ENCODE measurements at places on chromosomes 4 and X. TPM values are rescaled to one million over a fixed set of nuclear protein-coding genes. Genes with fewer than 3 reads are reported as not detected.

DNA sequence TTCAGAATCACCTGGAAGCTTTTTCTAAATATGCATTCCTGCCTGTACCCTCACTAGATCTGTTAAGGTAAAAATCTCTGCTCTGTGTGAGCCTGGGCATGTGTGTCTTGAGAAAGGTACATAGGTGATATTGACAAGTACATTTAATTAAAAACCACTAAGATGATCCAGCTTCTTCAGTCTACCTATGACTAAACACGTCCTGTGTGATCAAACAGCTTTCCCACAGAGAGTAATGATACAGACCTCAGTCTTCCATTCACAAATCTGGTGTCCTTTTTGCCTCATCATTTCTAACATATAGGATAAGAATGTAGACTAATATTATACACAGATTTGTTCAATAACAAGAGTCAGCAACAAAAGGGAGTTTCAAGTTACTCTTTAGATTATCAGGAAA lies 42.6 kb downstream of the GALNT7 start:
- DNase-seq: no peak

GRCh38 chr4:103374758-103375157 lies 176.6 kb upstream of the CENPE start:
- no peak for DNase-seq

DNA sequence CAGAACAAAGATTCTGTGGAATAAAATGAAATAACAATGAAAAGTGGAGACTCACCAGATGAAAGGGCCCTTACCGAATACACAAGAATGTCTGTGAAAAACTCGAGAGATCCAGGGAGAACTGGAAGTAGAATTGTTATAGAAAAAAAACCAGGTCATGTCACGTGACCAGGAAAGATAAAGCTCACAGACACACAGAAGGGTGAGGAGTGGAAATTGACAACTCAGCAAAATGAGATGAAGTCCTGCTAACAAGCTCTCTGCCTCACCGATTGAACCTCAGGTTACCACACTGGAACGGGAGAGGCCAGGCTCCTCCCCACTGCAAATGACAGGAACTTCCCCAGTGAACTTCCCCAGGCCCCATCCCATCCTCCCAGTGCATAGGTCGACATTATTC lies 1618.0 kb upstream of the PCDH10 start:
- no peak for DNase-seq

DNA sequence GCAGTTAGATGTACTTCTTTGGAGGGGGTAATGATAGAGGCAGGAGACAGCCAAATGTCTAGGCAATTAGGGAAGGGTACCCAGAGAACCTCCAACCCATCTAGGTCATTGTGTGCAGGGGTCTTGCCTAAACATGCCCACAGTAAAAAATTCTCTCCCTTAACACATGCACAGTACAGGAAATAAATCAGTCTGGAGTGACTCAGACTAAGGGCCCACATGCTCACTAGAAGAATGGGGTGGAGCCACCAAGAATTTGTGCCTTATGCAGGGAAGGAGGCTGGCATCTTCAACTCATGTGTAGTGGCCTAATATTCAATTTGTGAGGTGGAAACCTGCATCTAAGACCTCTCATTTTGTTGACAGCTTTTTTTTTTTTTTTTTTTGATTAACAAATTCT lies 945.3 kb upstream of the GRIA3 start:
- no peak for DNase-seq

CT55 gene
- 0.10 TPM for total RNA-seq

GRCh38 chr4:54066088-54066415 lies 1.6 kb upstream of the CHIC2 start:
- no peak for DNase-seq

GRCh38 chr4:27934871-27935270 lies 1074.2 kb downstream of the STIM2 start:
- no peak for DNase-seq

DNA sequence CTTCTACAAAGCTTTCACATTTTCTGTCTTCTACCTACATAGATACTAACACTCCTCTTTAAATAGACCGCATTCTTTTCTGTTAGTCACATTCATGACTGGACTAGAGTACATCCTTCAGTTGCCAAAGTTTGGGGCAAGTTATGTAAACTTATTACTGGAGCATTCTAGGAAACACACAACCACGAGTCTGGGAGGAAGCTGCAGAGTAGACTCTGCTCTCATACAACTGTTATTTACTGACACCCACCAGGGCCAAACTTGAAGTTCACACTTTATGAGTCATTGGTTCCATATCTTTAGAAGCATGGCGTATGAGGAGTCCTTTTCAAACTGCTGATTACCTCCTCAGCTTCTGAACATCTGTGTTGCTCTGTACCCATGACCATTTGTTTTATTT lies 87.0 kb downstream of the RNF150 start:
- DNase-seq: no peak

DNA sequence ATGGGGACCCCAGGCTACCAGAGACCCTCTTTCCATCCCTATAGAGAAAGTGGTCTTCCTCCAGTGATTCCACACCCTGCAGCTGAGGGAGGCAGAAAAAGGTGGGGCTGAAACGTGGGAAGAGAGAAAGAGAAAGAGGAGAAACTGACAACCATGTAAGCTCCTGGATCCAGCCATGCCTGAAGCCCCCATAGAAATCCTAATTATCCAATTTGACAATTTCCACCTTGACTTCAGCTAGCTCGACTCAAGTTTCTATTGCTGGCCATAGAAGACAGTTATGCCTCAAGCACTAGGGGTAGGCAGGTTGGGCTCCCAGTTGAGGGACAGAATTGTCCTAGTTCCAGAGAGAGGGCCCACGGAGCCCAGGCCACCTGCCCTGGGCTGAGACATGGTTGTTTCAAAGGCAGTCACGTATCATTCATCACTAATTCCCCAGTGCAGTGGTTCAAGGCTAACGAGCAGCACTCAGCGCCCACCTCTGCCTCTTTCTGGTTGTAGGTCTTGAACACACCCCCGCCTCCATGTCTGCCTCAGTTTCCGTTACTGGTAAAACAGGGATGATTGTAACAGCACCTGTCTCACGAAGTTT lies 39.8 kb upstream of the ASMTL start:
- DNase-seq: no peak

PNPLA4 gene
- 25.0 TPM for total RNA-seq

SPIN2A gene
- 1.4 TPM for total RNA-seq

DNA sequence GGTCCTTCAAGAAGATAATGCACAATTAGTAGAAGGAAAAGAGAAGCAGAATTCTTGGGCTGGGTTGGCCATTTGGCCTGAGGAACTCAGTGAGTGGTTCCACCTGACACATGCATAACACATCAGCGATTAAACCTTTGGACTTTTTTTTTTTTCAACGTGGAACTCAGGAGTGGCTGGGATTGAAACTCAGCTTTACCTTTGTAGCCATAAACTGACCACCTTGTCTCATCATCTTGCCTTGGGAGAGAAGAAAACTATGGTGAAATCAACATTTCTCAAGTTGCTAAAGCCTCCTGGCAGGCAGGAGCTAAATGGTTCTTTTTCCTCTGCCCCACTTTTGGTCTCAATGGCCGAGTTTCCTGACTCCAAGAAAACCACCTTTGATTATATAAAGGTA lies 16.3 kb downstream of the PTTG2 start:
- no peak for DNase-seq

DNA sequence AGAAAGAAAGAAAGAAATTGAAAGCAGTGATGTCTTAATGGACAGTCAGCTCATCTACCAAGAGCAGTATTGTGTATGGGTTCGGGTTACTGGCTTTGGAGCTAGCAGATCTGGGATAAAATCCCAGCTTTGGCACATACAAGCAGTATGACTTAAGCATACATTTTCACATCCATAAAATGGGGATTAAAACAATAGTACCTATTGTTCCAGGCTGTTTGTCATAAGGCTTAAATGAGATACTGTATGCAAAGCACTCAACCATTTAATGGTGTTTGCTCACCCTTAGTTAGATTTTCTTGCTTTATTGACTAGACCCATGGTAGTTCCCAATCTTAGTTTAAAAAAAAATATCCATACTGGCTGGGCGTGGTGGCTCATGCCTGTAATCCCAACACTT lies 7.8 kb upstream of the TMEM164 start:
- no peak for DNase-seq

UGT2B17 gene
- total RNA-seq: not detected

- DNase-seq: no peak
Measured at GRCh38 chr4:77220828-77221613, 64.0 kb downstream of the CCNG2 start.

- DNase-seq: no peak
Measured at GRCh38 chr4:27000820-27001219, 140.2 kb downstream of the STIM2 start.

DNA sequence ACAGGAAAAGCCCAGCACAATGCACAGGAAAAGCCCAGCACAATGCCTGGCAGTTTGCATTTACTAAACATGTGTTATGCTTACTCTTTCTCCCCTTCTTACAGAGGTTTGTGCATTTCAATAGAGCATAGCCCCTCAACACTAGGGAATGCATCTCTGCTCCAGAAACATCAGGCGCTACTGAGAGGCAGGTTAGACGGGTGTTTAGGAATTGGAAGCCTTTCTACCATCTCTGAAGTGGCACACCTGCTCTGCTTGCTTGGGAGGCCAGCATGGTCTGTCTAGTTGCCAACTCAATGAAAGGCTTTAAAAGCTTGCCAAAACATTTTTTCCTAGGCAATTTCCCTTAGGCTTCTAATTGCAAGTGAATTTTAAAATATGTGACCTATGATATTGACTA lies 55.7 kb downstream of the GRID2 start:
- no peak for DNase-seq

- no peak for DNase-seq
Measured at GRCh38 chrX:147914591-147914990, 2.9 kb downstream of the FMR1 start.

CXorf65 gene
- not detected for total RNA-seq

DRD5 gene
- total RNA-seq: not detected

AFP gene
- total RNA-seq: 4.2 TPM

SSX2 gene
- not detected for total RNA-seq

SOWAHB gene
- 0.41 TPM for total RNA-seq

ANXA10 gene
- total RNA-seq: not detected

DNA sequence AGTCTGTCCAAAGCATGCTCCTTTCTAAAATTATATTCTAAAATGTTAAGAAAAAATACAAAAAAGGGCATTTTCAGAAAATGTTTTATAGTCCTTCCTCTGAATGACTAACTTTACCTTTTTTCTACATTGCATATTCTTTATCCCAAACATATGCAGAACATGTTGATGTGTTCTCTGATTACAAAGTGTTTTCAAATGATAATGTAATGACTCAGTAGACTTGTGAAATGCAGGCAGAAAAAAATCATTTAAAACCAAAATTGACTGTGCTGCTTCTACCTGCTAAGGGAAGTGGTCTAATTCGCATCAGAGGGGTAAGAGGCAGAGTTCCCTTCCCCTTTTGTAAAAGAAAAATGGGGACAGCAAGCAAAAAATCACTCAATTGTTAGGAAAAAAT lies 22.7 kb upstream of the YTHDC1 start:
- no peak for DNase-seq

TAPT1 gene
- total RNA-seq: 8.8 TPM

GRCh38 chr4:7431696-7432530 lies 2.8 kb downstream of the PSAPL1 start:
- DNase-seq: no peak

RBM41 gene
- 28.7 TPM for total RNA-seq

TXK gene
- total RNA-seq: not detected

ZCCHC18 gene
- 6.0 TPM for total RNA-seq

GRCh38 chr4:31139767-31140166 lies 419.6 kb downstream of the PCDH7 start:
- DNase-seq: no peak

GRCh38 chr4:77453911-77454310 lies 151.7 kb upstream of the CXCL13 start:
- no peak for DNase-seq

Measured in H7 (cell line).